ENCODE measurements at places on chromosomes 7 and 10.

DNA sequence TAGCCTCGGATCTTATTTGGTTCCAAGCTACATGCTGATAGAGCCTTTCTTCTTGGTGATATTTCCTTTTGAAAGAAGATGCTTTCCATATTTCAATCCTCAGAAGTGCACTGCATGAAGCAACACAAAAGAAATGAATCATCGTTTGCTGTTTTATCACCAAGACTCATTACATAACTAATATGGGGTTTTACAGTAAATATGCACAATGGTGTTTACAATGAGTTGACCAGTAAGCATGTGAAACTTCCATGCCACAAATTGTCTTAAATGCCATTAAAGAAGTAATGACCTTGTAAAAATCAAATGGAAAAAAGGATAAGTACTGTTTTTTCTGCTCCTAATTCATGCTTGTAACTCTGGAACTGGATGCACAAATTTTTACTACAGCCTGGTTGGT, 1017.0 kb upstream of the GHITM start:
- H3K27ac ChIP-seq, result no peak overlapping the region
- H3K4me1 ChIP-seq, result peaks cover under 1% of the 10 kb centered on the region
- H3K27me3 ChIP-seq, result no peaks in the 10 kb centered on the region
- no peak overlapping the region for H3K4me3 ChIP-seq
- DNase-seq, result no peak
- no peaks in the 10 kb centered on the region for H3K36me3 ChIP-seq

GRCh38 chr7:157486007-157486755, 149.4 kb downstream of the DNAJB6 start:
- no peaks in the 10 kb centered on the region for H3K4me1 ChIP-seq
- no peak overlapping the region for H3K4me3 ChIP-seq
- H3K27me3 ChIP-seq, result no peaks in the 10 kb centered on the region
- H3K36me3 ChIP-seq, result no peaks in the 10 kb centered on the region
- no peak for DNase-seq
- no peak overlapping the region for H3K27ac ChIP-seq

GRCh38 chr7:18475488-18475887, 20.1 kb upstream of the HDAC9 start:
- DNase-seq, result no peak
- no peak overlapping the region for H3K27ac ChIP-seq
- H3K4me3 ChIP-seq, result no peak overlapping the region
- H3K4me1 ChIP-seq, result no peaks in the 10 kb centered on the region
- no peaks in the 10 kb centered on the region for H3K27me3 ChIP-seq

DNA sequence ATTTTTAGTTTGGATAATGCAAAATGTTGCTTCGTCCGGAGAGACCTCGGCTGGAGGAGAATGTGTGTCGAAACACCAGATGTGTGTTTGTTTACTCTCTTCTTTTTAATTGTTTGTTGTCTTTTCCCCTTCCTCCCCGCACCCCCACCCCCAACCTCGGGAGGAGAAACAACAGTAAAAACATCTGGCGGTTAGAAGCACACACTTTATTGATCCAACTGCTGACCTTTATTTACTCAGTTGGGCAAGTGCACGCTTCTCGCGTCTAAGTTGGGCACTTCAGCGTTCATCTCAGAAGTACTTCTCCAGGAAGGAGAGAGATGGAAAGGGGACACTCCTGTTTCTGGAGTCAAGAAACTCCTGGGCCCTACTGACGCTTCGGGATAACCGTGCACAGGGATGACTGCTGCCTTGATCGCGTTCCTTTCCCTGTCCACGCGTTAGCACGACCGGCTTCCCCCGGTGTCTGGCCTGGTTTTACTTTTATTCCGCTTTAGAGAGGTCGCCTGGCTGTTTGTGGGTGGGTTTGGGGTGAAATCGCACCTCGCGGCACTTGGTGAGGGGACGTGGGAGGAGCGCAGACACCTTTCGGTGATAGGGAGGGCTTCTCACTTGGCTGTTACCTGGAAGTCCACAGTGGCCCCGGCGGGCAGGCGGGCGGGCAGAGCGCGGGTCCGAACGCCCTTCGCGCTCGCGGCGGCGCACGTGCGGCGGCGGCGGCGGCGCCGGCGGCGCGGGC, 168.3 kb upstream of the PPP1R3A start:
- peaks cover 35% of the 10 kb centered on the region for H3K27me3 ChIP-seq
- no peak overlapping the region for H3K27ac ChIP-seq
- peaks cover 12% of the 10 kb centered on the region for H3K4me1 ChIP-seq
- H3K4me3 ChIP-seq, result peak overlapping the region; percentile 71
- no peak for DNase-seq

- H3K27ac ChIP-seq, result no peak overlapping the region
- H3K36me3 ChIP-seq, result peaks cover 9% of the 10 kb centered on the region
- no peaks in the 10 kb centered on the region for H3K27me3 ChIP-seq
- no peak for DNase-seq
- no peak overlapping the region for H3K4me3 ChIP-seq
Observed at GRCh38 chr7:127857464-127857841, 173.8 kb downstream of the LRRC4 start.

DNA sequence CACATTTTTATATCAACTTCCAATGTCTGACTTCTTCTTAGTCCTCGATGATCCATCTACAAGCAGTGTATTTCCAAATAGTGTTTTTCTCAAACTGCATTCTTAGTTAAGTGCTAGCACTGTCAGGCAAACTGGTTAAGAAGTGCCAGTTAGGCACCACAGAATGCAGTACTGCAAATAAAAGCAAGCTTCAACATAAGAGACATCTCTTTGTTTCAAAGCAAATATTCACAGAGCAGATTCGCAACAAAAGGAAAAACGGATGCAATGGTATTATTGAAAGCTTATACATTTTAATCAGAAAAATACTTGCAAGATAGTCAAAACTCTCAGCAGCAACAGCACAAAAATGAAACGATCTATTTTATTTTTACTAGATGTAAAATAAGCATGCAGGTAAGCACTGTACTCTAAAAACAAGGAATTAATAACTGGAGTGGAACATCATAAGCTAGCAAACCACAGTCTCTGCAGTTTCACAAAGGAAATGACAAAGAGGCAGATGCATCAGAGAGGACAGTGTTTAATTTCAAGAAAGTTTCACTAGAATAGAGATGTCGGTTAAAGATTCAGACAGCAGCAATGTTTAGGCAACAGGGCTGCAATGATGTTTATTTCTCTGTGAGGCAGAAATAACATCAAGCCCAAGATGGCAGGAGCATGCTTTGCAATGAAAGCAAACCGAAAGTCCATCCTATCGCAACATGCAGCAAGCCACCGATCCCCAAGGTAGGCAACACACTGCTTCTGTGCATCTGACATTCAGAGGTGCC, 82.0 kb downstream of the FGFR2 start:
- H3K27me3 ChIP-seq, result no peaks in the 10 kb centered on the region

DNA sequence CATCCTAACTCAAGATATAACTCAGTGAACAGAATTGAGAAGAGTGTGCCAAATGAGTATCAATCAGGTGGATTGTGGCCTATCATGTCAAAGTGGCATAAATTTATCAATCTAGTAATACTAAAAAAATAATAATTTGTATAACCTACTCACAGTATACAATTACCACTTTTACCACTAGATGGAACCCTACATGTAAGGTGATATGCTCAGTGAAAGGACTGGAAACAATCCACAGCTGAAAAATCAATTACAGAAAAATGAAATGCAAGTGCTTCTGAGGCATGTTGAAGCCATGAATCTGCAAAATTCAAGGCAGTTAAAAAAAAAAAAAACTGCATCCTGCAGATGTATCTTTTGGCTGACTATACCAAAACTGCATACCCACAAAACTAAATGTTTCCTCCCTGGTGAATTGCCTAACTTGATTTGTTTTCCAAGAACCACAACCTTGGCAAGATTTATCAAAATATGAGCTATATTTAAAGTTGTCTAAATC, 13.9 kb downstream of the ARHGAP19 start:
- H3K27ac ChIP-seq, result no peak overlapping the region
- H3K27me3 ChIP-seq, result no peaks in the 10 kb centered on the region
- no peaks in the 10 kb centered on the region for H3K4me1 ChIP-seq
- no peak overlapping the region for H3K4me3 ChIP-seq
- no peaks in the 10 kb centered on the region for H3K36me3 ChIP-seq

DNA sequence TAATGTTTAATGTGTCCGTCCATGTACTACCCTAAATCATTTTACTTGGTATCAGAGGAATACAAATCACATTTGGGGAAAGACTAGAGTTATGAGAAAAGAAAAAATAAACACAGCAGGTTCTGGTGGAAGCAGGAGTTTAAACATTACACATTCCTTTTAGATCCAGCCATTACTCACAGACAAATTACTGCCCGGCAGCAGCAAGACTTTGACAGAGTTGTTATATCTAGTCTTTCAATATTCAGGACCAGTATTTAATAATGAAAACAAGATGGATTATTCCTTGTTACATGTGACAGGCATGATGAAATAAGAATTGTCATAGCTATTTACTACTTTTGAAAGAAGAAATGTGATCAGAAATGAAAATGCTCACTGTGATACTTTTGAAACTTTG, 131.8 kb upstream of the GNAI1 start:
- DNase-seq, result no peak
- no peaks in the 10 kb centered on the region for H3K4me1 ChIP-seq
- H3K36me3 ChIP-seq, result no peaks in the 10 kb centered on the region
- H3K27ac ChIP-seq, result no peak overlapping the region
- H3K27me3 ChIP-seq, result no peaks in the 10 kb centered on the region

GRCh38 chr7:133958822-133959221, 168.3 kb upstream of the LRGUK start:
- no peak overlapping the region for H3K4me3 ChIP-seq
- H3K36me3 ChIP-seq, result no peaks in the 10 kb centered on the region
- H3K4me1 ChIP-seq, result no peaks in the 10 kb centered on the region
- no peaks in the 10 kb centered on the region for H3K27me3 ChIP-seq
- H3K27ac ChIP-seq, result no peak overlapping the region

GRCh38 chr7:129366-130221, 62.8 kb upstream of the FAM20C start:
- DNase-seq, result no peak
- H3K36me3 ChIP-seq, result no peaks in the 10 kb centered on the region
- H3K4me3 ChIP-seq, result no peak overlapping the region

DNA sequence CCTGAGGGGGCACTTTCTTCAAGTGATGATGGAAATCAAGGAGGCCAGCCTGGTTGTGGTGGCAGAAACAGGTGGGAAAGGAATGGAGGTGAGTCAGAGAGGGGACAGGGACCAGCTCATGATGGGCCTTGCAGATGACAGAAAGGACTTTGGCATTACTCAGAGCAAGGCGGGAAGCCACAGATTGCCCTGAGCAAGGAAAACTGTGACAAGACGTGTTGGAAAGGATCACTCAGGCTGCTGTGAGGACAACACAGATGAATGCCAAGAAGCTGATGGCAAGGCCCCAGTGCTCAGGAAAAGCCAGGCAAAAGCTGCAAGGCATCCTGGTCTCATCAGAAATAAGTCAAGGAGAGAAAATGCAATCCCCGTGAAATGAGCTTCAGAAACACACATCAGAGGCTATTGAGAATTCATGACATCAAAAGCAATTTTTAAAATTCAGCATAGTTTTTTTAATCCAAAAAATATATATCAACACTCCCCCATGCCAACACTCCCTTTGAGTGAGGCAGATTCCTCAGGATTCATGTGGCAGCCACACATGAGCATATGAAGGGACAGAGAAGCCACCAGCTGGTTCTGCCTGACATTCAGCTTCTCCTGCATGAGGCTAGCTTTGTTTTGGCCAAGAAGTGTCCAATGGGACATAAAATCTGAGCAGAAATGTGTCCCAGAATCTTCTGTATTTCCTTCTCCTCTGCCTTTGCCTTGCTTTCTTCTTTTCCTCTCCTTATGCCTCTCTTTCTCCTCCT, 244.5 kb upstream of the MYO3A start:
- no peak overlapping the region for H3K4me3 ChIP-seq
- H3K27me3 ChIP-seq, result no peaks in the 10 kb centered on the region
- H3K27ac ChIP-seq, result no peak overlapping the region
- no peak for DNase-seq

- H3K27me3 ChIP-seq, result no peaks in the 10 kb centered on the region
- peaks cover 37% of the 10 kb centered on the region for H3K36me3 ChIP-seq
- no peak for DNase-seq
- no peaks in the 10 kb centered on the region for H3K4me1 ChIP-seq
- no peak overlapping the region for H3K4me3 ChIP-seq
Observed at GRCh38 chr7:149616898-149617297, 119.3 kb upstream of the ZNF746 start.

- no peak overlapping the region for H3K4me3 ChIP-seq
- no peaks in the 10 kb centered on the region for H3K4me1 ChIP-seq
- peaks cover 11% of the 10 kb centered on the region for H3K36me3 ChIP-seq
- H3K27ac ChIP-seq, result no peak overlapping the region
- no peaks in the 10 kb centered on the region for H3K27me3 ChIP-seq
Observed at GRCh38 chr7:36456548-36456947, 66.9 kb downstream of the ANLN start.

- DNase-seq, result no peak
- H3K36me3 ChIP-seq, result no peaks in the 10 kb centered on the region
- H3K4me1 ChIP-seq, result no peaks in the 10 kb centered on the region
- H3K4me3 ChIP-seq, result no peak overlapping the region
Observed at GRCh38 chr7:154372011-154372601, 319.9 kb downstream of the DPP6 start.

GRCh38 chr7:127382301-127383085, 10.0 kb downstream of the ZNF800 start:
- H3K36me3 ChIP-seq, result peaks cover 6% of the 10 kb centered on the region
- no peak overlapping the region for H3K27ac ChIP-seq
- H3K4me1 ChIP-seq, result peaks cover 7% of the 10 kb centered on the region
- no peak overlapping the region for H3K4me3 ChIP-seq

- no peak for DNase-seq
- H3K4me3 ChIP-seq, result no peak overlapping the region
- no peak overlapping the region for H3K27ac ChIP-seq
- peaks cover 16% of the 10 kb centered on the region for H3K4me1 ChIP-seq
- no peaks in the 10 kb centered on the region for H3K36me3 ChIP-seq
- H3K27me3 ChIP-seq, result no peaks in the 10 kb centered on the region
Observed at GRCh38 chr7:36667007-36667745, 57.1 kb downstream of the AOAH start.

GRCh38 chr10:74025380-74025978, 27.6 kb downstream of the VCL start:
- DNase-seq, result no peak
- no peak overlapping the region for H3K27ac ChIP-seq
- peaks cover 3% of the 10 kb centered on the region for H3K36me3 ChIP-seq
- H3K27me3 ChIP-seq, result no peaks in the 10 kb centered on the region
- no peak overlapping the region for H3K4me3 ChIP-seq
- peaks cover 29% of the 10 kb centered on the region for H3K4me1 ChIP-seq

DNA sequence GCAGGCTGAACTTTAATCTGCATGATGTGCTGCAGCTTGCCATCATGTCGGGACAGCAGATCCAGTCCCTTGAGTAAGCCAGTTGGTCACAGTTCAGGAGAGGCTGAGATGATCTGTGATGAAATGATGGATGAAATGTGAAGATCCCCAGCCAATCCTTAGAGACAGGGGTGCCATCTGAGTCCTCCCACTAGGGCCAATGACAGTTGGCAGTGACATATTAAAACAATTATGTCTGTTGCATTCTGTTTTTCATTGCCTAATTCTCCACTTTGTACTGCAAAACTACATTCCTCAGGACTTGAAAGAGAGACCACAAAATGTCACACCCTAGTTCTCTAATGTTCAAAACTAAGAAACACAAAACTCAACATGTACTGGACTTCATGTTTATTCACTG, 66.3 kb upstream of the CAV2 start:
- no peaks in the 10 kb centered on the region for H3K36me3 ChIP-seq
- H3K4me3 ChIP-seq, result no peak overlapping the region
- no peaks in the 10 kb centered on the region for H3K27me3 ChIP-seq
- no peak overlapping the region for H3K27ac ChIP-seq

GRCh38 chr7:2626498-2627117, 5.2 kb upstream of the TTYH3 start:
- peaks cover 8% of the 10 kb centered on the region for H3K27me3 ChIP-seq
- peaks cover 18% of the 10 kb centered on the region for H3K4me1 ChIP-seq
- H3K27ac ChIP-seq, result no peak overlapping the region
- DNase-seq, result no peak
- no peaks in the 10 kb centered on the region for H3K36me3 ChIP-seq
